ENCODE measurements at places on chromosomes 3 and 15.
A peak's percentile ranks its signal among the peaks of the same experiment; 100 is the strongest.

GRCh38 chr3:51986010-51986947 lies 2.9 kb downstream of the ACY1 start:
- no peak for DNase-seq

DNA sequence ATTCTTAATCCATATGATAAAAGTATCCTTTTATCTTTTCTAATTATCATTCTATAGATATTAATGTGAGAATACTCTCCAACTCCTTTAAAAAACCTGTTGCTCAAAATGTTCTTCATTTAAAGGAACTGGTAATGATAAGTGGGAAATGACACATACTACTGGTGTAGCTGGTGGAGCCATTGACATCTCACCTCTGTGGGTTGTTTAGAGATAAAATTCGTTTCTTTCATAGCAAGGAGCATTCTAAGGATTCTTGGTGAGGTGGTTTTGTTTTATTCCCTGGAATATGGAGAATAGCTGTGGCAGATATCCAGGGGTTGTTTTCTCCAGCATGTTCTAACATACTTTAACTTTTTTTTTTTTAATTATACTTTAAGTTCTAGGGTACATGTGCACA lies 299.8 kb upstream of the THBS1 start:
- no peak for DNase-seq

DNA sequence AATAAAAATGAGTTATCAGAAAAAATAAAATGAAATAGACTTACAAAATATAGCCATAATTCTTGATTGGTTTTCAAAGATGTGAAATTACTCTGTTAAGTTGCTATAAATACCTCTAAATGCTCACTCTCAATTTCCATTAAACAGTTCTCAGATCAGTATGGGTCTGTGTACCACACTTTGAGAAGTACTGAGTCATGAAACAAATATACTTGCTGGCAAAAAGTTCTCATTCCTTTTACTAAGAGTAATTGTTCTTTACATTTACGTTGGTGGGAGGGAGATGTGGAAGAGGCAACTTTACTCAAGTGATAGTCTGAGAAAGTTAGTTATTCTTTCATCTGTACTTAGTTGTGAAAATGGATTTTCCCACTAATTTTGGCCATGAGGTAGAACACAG lies 96.3 kb downstream of the ZNF385D start:
- no peak for DNase-seq

DNA sequence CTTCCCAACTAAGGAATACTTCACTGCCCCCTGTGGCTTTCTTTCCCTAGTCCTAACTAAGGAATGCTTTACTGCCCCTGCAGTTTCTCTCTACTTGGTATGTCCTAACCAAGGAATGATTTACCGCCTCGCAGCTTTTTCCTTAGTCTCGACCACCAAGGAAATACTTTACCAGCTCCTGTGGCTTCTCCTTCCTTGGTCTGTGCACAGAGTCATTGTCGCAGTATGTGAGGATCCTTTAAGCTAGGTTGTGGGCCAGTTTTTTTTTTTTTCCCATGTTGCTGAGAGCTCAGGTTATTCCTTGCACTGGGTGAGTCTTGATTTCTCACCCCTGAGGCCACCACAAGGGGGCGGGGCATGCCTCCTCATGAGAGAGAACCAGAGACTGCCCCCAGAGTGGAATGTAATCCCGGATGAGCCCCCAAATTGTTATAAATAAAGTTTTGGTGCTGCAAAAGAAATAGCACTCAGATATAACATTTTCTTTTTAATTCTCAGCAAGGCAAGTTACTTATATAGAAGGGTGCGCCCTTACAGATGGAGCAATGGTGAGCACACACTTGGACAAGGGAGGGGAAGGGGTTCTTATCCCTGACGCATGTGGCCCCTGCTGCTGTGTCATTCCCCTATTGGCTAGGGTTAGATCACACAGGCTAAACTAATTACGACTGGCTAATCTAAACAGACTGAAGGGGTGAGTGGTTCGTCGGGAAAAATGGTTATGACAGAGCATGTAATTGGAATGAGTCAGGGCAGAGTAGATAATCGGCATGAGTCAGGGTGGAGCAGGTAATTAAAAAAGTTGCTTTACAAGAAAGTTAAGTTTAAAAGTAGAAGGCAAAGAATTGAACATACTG lies 27.0 kb downstream of the NDUFB4 start:
- DNase-seq, result no peak

GRCh38 chr15:95249524-95249923 lies 1018.2 kb downstream of the MCTP2 start:
- DNase-seq, result no peak

- no peak for DNase-seq
Observed at GRCh38 chr3:35194666-35195065, 444.7 kb upstream of the ARPP21 start.

GRCh38 chr3:156071031-156071430 lies 49.3 kb upstream of the KCNAB1 start:
- DNase-seq, result no peak

DNA sequence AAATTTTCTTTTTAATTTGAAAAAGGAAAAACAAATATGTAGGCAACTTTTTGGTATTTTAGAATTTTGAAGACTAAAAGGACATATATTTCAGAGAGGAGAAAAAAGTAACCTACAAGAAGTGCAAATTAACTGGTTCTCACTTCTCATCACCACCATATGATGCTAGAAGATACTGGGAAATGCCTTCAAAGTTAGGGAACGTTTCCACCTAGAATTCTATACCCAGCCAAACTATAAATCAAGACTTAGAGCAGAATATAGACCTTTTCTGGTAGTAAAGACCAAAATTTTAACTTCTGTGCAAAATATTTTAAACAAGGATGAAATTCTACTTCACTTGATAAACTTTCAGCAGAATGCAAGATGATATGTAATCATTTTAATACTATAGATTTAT lies 112.3 kb upstream of the PHLDB2 start:
- DNase-seq, result no peak

DNA sequence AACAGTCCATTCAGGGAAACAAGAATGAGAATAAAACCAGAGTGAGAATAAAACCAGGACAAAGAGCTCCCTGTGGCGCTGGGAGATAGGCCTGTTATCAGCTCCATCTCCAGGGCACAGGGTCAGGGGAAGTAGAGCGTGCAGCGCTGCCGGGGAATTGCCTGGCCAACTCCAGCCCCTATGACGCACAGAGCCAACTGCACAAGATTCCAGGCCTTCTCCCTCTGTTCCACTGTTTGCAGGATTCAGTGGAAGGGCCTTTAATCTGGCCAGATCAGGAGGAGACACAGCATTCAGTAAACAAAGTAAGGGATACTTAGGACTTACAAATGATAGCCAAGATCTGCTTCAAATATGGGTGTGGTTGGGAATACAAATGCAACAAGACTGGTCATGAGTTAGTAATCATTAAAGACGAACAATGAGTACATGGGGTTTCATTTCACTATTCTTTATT lies 49.4 kb downstream of the ITGB5 start:
- DNase-seq, result no peak

- DNase-seq, result no peak
Observed at GRCh38 chr3:72354486-72354885, 493.8 kb downstream of the SHQ1 start.

GRCh38 chr3:9826815-9827573 lies 16.8 kb downstream of the RPUSD3 start:
- no peak for DNase-seq

GRCh38 chr15:74332611-74333010 lies 34.8 kb downstream of the CYP11A1 start:
- DNase-seq, result no peak

DNA sequence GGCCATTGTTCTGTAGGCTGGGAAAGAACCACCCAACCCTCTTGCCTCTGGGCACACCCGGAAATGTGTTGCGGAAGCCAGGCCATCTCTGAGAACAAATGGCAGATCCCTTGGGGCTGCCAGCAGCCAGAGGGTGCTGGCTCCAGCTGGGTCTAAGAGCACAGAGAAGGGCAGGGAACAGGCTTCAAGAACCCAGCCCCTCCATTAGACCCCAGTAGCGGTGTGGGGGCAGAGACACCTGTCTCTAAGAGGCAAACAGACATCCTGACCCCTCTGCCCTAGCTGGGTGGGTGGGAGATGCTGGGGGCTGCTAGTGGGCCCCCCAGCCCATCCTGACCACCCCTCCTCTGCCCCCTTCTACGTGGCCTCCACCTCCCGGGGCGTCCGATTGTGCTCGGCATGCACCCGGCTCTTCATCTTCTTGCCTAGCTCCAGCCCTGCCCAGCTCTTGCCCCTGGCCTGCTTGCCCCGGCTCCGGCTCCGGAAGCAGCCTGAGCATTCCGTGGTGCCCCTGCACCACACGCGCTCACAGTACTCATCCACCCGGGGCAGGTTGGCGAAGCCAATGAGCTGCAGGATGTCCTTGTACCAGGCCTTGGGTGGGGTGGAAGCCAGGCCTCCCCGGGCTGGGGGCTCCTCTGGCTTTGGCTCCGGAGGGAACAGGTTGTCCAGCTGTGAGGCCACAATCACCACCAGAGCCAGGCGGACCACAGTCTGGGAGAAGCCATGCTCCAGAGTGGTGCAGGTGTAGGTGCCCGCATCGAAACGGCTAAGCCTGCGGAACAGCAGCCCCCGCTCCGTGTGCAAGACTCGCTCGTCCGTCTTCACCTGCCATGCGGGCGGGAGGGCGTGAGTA lies 9.4 kb downstream of the SEMA3G start:
- DNase-seq, result no peak

DNA sequence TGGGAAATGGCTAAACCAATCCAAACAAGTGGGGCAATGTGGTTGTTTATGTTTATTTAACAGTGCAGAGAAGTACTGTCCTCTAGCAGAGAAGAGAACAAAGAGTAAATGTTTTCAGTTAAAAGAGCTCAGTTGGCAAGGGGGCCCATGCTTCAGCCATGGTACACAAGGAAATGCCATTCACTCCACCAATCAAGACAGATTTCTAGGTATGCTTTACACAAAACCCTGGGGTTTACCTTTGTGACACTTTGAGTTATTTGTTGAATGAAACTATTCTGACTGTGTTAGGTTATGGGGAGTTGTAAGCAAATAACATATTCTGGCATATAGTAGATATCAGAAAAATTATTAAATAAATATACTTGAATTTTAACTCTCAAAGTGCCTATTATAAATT lies 228.5 kb upstream of the MME start:
- DNase-seq, result no peak

GRCh38 chr3:165505657-165506056 lies 309.5 kb upstream of the SLITRK3 start:
- no peak for DNase-seq

DNA sequence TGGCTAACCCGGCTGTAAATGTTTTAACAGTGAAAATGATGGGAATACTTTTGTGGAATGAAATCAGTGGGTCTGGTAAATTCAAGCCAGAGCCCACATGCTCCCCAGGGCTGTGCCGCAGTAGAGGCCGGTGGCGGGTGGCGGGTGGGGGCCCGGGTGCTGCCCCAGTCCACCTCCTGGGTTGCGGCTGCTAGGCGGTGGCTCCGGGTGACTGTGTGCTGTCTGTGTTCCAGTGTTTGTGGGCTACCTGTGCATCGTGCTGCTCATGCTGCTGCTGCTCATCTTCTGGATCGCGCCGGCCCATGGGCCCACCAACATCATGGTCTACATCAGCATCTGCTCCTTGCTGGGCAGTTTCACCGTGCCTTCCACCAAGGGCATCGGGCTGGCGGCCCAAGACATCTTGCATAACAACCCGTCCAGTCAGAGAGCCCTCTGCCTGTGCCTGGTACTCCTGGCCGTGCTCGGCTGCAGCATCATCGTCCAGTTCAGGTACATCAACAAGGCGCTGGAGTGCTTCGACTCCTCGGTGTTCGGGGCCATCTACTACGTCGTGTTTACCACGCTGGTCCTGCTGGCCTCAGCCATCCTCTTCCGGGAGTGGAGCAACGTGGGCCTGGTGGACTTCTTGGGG lies 14.9 kb upstream of the NIPA2 start:
- no peak for DNase-seq

GRCh38 chr3:190366133-190366532 lies 21.8 kb upstream of the CLDN16 start:
- DNase-seq, result no peak

- DNase-seq, result no peak
Observed at GRCh38 chr3:50876947-50877346, 202.2 kb downstream of the DOCK3 start.

GRCh38 chr15:70406617-70407335 lies 309.1 kb upstream of the TLE3 start:
- DNase-seq, result no peak

GRCh38 chr3:122538956-122539490 lies 24.3 kb upstream of the KPNA1 start:
- DNase-seq, result no peak

GRCh38 chr15:70704731-70705130 lies 58.6 kb downstream of the UACA start:
- DNase-seq, result no peak

DNA sequence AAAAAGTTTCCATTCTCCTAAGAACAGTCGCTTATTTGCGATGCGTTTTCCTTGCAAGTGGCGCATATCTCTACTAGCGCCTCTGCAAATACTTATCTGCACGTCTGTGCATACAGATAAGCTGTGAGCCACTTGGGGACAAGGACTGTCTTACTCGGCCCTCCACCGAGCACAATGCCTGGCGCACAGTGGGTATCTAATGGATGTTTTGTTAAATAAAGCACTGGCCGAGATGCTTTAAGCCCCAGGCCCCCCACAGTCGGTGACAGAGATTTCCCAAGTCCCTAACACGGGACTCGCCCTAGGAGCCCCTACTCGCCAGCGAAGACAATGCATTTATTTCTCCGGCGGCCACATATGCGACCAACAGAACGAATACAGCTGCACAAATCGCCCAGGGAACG lies 503 bp downstream of the HLTF start:
- DNase-seq, result peak; percentile 29

DNA sequence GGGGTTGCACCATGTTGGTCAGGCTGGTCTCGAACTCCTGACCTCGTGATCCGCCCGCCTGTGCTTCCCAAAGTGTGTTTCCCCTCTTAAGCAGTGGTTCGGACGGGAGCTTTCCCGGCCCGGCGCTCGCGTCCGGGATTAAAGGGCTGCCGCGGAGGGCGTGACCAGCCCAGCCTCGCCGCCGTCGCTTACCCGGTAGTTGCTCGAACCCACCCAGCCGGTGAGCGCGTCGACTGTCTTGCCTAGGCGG lies 513 bp downstream of the CLASP2 start:
- no peak for DNase-seq

All from nucleus accumbens (tissue), 56 donors.